Hepatocyte (in vitro differentiated cells): ENCODE measurements at places on chromosomes 6 and 20.

- DNase-seq = no peak
These were observed 34.1 kb downstream of the RPP40 start for GRCh38 chr6:4969609-4970285.

DNA sequence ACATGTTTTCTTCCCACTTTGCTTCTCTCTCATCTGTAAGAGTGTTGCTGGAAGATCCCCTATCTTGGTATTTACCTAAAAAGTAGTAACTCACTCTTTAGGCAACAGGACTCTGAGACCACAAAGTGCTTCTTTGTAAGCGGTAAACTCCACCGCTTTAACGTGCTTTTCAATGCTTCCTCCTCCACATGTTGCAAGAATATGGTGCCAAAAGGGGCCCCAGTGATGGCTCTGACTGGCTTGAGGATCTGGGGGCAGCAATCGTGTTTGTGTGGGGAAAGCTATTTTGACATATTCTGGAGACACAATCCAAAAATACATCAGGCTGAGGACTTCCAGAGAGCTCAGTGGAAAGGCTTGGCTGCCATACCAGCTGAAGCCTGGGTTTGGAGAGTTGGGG, 12.4 kb upstream of the CPNE5 start:
- DNase-seq = no peak

DNA sequence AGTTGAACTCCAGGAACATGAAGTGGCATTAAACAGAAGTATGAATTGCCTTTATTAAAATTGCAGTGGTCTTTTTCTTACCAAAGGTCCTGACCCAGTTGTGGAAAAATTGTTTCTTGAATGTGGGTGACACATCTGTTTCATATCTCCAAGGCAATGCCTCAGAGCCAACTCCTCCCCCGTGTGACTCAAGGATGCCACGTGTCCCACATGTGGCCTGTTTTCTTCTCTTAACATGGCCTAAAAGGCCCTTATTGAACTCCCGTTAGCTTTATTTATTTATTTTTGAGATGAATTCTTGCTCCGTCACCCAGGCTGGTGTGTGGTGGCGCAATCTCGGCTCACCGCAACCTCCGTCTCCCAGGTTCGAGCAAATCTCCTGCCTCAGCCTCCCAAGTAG, 128.4 kb upstream of the ESR1 start:
- DNase-seq = no peak

GRCh38 chr6:144069506-144069905, 25.9 kb downstream of the SF3B5 start:
- no peak for DNase-seq

GRCh38 chr20:60966766-60967165, 285.3 kb upstream of the CDH4 start:
- DNase-seq = no peak

- DNase-seq = no peak
These were observed 88.3 kb upstream of the PAK5 start for GRCh38 chr20:9927224-9927623.

GRCh38 chr6:30714263-30714662, 2.8 kb downstream of the MDC1 start:
- DNase-seq = no peak
